Activated T-helper 17 cell treated with anti-CD3 and anti-CD28 coated beads, Interleukin-2, amount 50 U/mL, for 72 hours (primary cell): ENCODE measurements at places on chromosomes 1 and 21.

- ATAC-seq: no peak
- H3K4me1 ChIP-seq: peaks cover 24% of the 10 kb centered on the region
- peaks cover 33% of the 10 kb centered on the region for H3K27me3 ChIP-seq
- H3K4me3 ChIP-seq: no peak overlapping the region
These were observed 2.8 kb downstream of the TGFB2 start for GRCh38 chr1:218347723-218348627.

- ATAC-seq: no peak
- H3K4me3 ChIP-seq: no peak overlapping the region
- no peaks in the 10 kb centered on the region for H3K36me3 ChIP-seq
- H3K27ac ChIP-seq: no peak overlapping the region
These were observed 6.5 kb downstream of the TTLL10 start for GRCh38 chr1:1179983-1180861.

DNA sequence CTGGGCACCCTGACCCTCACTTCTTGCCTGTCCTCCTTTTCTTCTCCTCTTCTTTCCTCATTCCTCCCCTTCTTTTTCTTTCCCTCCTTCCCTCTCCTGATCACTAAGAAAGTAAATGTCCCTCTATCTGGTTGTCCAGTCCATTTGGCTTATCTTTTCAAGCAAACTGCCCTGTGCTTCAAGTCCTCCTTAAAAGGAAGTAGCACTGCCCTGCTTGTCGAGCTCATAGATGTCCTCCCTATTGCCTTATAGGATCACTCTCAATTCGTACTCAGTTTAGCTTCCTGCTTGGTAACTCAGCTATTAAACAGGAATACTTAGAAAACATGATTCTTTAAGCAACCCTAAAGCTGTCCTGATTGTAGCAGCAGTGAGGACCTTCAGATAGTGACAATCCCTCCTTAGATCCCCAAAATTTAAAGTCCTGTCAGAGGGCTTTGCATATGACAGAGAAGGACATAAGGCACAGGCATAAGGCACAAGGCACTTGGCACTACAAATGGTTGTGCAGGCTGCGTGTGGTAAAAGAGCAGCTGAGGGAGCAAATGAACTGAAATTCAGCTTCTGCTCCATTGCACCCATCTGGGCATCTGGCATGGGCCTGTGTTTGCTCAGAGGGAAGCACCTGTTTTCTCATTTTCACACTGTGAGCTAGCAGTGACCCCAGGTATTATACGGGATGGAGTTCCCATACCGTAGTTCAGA is 26.1 kb upstream of the SLAMF6 start:
- no peak for ATAC-seq
- peak overlapping the region; percentile 39 for H3K27ac ChIP-seq
- peaks cover 17% of the 10 kb centered on the region for H3K4me1 ChIP-seq
- no peak overlapping the region for H3K4me3 ChIP-seq

GRCh38 chr1:161111527-161111926 is 6.3 kb downstream of the PFDN2 start:
- H3K4me3 ChIP-seq: no peak overlapping the region
- no peaks in the 10 kb centered on the region for H3K27me3 ChIP-seq
- H3K27ac ChIP-seq: peak overlapping the region; percentile 78
- no peak for ATAC-seq
- peaks cover 30% of the 10 kb centered on the region for H3K4me1 ChIP-seq

DNA sequence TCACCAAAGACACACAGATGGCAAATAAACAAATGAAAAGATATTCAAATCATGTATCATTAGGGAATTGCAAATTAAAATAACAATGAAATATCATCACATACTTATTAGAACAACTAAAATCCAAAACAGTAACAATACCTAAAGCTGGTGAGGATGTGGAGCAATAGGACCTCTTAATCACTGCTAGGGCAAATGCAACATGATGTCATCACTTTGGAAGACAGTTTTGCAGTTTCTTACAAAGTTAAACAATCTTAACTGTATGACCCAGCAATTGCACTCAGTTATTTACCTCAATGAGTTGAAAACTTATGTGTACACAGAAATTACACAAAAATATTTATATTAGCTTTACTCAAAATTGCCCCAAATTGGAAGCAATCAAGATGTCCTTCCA is 47.3 kb downstream of the SELENOF start:
- H3K27ac ChIP-seq: no peak overlapping the region
- peaks cover 53% of the 10 kb centered on the region for H3K36me3 ChIP-seq
- no peak overlapping the region for H3K4me3 ChIP-seq
- no peaks in the 10 kb centered on the region for H3K27me3 ChIP-seq
- peaks cover 9% of the 10 kb centered on the region for H3K4me1 ChIP-seq
- ATAC-seq: no peak

DNA sequence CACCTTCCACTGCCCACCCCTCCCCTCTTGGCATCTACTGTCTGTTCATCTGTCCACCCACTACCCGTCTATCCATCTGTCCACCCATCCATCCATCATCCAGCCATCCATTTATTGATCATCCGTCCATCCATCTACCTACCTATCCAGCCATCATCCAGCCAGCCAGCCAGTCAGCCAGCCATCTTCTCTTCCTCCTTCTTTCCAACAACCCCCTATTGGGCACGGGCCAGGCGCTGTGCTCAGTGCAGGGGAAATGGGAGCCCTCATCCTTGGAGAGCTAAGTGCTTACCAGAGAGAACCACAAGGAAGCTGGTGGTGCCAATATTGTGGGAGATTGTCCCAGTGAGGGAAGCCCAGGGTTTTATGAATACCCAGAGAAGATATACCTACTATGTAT is 51.7 kb upstream of the TMEM51 start:
- ATAC-seq: no peak
- no peaks in the 10 kb centered on the region for H3K36me3 ChIP-seq
- H3K4me1 ChIP-seq: peaks cover 5% of the 10 kb centered on the region
- no peak overlapping the region for H3K4me3 ChIP-seq
- H3K27me3 ChIP-seq: peaks cover 29% of the 10 kb centered on the region
- no peak overlapping the region for H3K27ac ChIP-seq

DNA sequence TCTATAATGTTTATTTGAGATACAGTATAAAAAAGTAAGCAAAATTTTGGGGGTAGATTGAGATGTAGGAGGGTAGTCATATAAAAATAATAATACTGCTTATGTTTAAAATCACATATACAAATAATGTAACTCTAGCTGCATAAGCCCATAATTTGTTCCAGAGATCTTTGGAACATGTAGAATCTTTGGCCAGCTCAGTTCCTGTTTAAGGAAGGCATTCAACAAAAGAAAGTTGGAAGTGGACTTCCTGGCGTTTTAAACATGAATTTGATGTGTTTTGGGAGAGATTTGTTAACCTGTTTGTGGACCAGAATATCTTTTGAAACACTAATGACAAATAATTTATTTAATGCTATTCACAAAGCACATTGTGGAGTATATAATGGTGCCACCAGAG is 27.7 kb downstream of the GIPC2 start:
- no peak overlapping the region for H3K27ac ChIP-seq
- no peaks in the 10 kb centered on the region for H3K4me1 ChIP-seq
- H3K27me3 ChIP-seq: peaks cover 7% of the 10 kb centered on the region
- H3K36me3 ChIP-seq: no peaks in the 10 kb centered on the region

DNA sequence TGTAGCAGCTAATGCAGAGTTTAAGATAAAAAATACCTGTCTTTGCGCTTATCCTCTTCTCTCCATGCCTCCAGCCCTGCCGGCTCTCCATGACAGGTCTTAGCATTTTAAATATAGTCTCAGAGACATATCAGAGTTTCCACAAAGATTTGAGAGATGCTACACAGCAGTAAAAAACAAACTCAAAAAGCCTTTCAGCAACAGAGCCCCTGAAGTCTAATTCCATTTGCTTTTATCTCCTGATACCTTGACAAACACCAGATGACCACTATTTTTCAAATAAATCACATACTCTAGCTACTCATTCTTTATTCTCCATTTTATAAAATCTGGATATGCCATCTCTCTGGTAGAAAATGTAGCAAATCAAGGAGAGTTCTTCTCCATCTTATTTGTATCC is 79.5 kb upstream of the LRRC53 start:
- no peaks in the 10 kb centered on the region for H3K36me3 ChIP-seq
- H3K27me3 ChIP-seq: peaks cover 11% of the 10 kb centered on the region
- no peak overlapping the region for H3K4me3 ChIP-seq
- ATAC-seq: no peak
- H3K27ac ChIP-seq: no peak overlapping the region
- H3K4me1 ChIP-seq: no peaks in the 10 kb centered on the region

- no peak overlapping the region for H3K27ac ChIP-seq
- H3K36me3 ChIP-seq: no peaks in the 10 kb centered on the region
- H3K27me3 ChIP-seq: peaks cover 4% of the 10 kb centered on the region
These were observed 9.1 kb downstream of the TTC39A start for GRCh38 chr1:51320967-51321923.

- no peak overlapping the region for H3K4me3 ChIP-seq
- H3K4me1 ChIP-seq: peaks cover 5% of the 10 kb centered on the region
- H3K27ac ChIP-seq: no peak overlapping the region
- H3K27me3 ChIP-seq: peaks cover 24% of the 10 kb centered on the region
- no peak for ATAC-seq
- H3K36me3 ChIP-seq: no peaks in the 10 kb centered on the region
These were observed 35.3 kb downstream of the EPHB2 start for GRCh38 chr1:22745669-22746585.

DNA sequence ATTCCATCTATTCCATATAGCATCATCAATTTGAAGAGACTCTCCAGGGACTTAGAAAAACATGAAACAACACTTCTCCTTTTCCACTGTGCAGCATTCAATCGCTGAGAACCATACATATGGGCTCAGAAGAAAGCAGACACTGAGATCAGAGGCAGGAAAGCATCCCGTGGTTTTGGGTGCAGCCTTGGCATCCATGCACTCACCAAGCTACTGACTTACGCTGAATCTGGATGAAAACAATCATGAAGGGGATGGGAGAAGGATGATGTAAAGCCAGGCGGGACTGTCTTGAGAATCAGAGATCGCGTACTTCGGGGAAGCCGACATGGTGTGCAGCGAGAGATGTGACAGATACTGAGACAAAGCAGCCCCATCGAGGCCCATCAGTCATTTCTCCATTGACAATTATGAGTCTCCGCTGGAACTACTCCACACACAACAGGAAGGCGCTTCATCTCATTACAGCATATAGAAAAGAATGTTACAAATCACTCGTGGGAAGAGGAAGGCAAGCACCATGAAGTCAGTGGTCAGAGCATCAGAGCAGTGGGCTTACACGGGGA is 2.3 kb upstream of the TIAM1 start:
- peak overlapping the region; percentile 41 for H3K4me3 ChIP-seq
- peak overlapping the region; percentile 3 for H3K27ac ChIP-seq
- ATAC-seq: peak; percentile 71
- peaks cover 27% of the 10 kb centered on the region for H3K4me1 ChIP-seq
- no peaks in the 10 kb centered on the region for H3K27me3 ChIP-seq
- peaks cover 9% of the 10 kb centered on the region for H3K36me3 ChIP-seq

- H3K4me1 ChIP-seq: no peaks in the 10 kb centered on the region
- peaks cover 26% of the 10 kb centered on the region for H3K27me3 ChIP-seq
- H3K36me3 ChIP-seq: no peaks in the 10 kb centered on the region
- H3K4me3 ChIP-seq: no peak overlapping the region
These were observed 60.8 kb upstream of the RNF11 start for GRCh38 chr1:51175278-51175677.

DNA sequence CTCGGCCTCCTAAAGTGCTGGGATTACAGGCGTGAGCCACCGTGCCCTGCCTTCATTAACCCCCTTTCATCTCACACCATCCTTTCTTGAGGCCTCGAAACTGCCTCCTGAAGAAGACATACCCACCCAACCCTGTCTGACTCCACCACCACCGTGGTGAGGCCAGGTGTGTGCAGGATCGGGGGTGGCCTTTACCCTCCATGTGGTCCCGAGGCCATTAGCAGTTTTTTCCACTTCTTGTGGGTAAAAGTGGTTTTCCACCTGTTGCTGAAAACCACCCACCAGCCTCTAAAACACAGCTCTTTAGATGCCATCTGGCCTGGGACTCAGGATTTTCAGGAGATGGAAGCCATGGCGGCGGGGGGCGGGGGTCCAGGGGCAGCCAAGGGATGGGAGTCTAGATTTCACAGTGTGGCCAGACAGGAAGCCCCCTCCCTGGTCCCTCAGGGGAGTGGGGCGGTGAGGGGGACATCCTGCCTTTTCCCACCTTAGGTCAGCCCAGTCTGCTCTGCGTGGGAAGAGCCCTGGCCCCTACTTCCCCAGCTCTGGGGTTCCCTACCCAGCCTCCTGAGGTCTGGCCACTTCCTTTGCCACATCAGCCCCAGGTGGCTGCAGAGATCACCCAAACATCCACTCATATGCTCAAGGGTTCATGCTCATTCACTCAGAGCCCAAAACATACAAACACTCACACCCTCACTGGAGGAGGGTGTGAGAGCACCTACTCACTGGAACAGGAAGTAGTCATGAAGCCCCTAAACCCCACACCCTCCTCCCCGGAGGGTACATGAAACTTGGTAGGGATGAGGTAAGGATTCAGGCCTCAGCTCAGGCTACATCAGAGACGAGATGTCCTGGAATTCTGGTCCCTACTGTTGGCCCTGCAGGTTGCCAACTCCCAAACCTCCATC is 2.3 kb downstream of the FGR start:
- H3K27ac ChIP-seq: peak overlapping the region; percentile 93
- peaks cover 5% of the 10 kb centered on the region for H3K36me3 ChIP-seq
- no peaks in the 10 kb centered on the region for H3K27me3 ChIP-seq

- no peak overlapping the region for H3K27ac ChIP-seq
- no peak for ATAC-seq
- no peak overlapping the region for H3K4me3 ChIP-seq
- H3K27me3 ChIP-seq: peaks cover 38% of the 10 kb centered on the region
- no peaks in the 10 kb centered on the region for H3K36me3 ChIP-seq
These were observed 1531.6 kb upstream of the TPTE start for GRCh38 chr21:8989721-8990325.

DNA sequence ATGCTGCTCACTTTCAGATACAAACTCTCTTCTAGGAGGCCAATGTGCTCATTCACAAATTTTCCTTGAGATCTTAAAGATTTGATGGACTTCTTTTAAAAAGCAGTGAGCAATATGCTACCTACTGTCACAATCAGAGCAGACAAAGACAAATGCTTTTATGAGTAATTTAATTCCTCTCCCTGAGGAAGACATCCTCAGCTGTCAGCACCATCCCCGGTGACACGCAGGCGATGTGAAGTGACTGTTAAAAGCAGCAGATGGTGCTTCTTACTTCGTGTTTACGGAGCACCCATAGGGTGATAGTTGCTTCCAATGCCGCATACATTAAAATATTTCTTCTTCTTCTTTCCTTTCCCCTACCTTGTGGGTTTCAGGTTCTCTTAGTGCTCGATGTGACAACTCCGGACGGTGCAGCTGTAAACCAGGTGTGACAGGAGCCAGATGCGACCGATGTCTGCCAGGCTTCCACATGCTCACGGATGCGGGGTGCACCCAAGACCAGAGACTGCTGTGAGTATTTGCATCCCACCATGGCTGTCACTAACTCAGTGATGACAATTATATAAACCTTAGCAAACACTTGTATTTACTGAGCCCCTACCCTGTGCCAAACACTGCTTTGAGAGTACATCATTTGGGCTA is 29.1 kb downstream of the LAMC2 start:
- no peak overlapping the region for H3K27ac ChIP-seq
- no peaks in the 10 kb centered on the region for H3K4me1 ChIP-seq
- no peak for ATAC-seq
- peaks cover 16% of the 10 kb centered on the region for H3K27me3 ChIP-seq
- H3K4me3 ChIP-seq: no peak overlapping the region
